Cerebellar cortex (tissue), 1 donor: ENCODE measurements at places on chromosomes 5 and 9.

- DNase-seq = no peak
Observed at GRCh38 chr5:89377767-89378455, 494.9 kb upstream of the MEF2C start.

- DNase-seq = no peak
Observed at GRCh38 chr5:62690421-62690820, 111.8 kb downstream of the LRRC70 start.

DNA sequence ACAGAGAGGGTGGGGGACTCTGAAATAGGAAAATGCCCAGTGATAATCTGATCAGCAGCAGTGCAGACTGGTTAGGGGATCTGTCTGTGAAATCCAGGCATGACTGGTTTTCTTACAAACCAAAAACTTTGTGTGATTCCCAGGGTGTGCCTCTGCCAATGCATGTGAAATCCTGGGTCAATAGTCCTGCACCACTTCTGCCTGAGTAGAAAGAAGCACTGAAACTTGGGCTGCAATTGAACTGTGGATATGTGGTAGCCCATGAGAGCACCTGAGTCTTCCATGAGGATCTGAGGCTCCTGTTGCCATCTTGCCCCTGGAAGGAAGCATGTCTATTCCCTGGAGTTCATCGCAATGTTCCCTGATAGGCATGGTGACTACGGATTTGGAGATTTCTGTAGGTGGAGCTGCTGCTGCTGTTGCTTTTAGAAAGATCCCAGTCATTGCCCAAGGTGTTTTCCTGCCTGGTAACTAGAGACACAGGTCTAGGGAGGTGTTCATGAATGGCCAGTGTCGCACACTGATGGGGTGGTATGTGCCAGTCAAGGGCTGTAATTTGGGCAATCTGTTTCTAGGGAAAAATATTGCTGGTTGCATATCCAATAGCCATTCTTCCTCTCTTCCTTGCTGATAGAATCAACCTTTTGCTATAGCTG lies 146.7 kb downstream of the CARTPT start:
- no peak for DNase-seq

- DNase-seq = no peak
Observed at GRCh38 chr5:420632-421286, 22.2 kb upstream of the EXOC3 start.

- no peak for DNase-seq
Observed at GRCh38 chr9:124267271-124267807, 9.6 kb downstream of the NEK6 start.

DNA sequence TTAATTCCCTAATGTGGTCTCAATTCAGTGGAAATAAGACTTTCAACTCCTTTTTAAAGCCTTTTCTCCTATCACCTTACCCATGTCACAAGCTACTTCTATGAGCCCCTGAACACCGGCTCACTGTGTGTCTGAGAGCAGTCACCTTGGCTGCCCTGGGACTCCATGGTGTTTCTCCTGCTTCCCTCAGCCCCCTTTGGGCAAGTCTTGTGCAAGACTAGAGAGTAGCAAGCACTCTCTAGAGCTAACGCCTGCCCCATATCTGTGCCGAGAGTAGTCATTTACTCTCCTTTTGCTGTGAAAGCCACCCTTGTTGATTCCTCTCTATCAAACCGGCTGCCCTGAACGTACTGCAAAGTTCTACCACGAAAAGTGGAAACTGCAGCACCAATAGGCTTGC lies 77.9 kb upstream of the DAB2 start:
- DNase-seq = no peak

GRCh38 chr9:130990978-130991777 lies 17.8 kb upstream of the LAMC3 start:
- DNase-seq = no peak

DNA sequence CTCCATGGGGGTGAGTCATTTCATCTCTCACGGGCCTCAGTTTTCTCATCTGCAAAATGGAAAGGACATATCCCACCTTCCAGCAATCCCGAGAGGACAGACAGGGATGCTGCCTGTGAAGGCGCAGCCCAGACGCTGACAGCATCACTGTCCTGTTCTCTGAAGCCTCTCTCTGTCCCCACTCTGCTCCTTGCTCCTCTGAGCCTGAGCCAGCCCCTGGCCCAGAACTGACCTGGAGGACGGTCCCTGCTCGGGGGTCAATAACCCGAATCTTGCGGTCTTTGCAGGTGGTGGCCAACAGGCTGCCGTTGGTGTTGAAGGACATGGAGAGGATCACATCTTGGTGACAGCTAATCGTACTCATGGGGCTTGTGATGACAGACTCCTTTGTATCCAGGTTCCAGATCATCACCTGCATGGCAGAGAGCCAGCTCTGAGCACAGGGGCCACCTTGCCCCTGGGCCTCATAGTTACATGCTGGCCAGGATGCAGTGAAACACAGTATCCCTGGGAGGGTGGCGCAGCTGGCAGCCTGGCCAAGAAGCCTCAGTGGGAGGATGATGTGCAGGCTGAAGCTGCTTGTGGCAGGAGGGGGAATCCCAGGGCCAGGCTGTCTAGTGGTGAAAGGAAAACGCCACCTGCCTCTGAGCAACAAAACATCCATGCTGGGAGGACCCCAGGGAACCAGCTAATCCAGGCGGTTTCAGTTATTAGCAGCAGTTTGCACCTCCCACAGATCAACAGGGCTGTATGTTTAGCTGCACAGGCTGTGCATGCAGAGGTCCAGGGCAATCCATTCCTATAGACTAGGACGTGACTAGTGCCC lies 14.0 kb upstream of the TRIM14 start:
- no peak for DNase-seq

DNA sequence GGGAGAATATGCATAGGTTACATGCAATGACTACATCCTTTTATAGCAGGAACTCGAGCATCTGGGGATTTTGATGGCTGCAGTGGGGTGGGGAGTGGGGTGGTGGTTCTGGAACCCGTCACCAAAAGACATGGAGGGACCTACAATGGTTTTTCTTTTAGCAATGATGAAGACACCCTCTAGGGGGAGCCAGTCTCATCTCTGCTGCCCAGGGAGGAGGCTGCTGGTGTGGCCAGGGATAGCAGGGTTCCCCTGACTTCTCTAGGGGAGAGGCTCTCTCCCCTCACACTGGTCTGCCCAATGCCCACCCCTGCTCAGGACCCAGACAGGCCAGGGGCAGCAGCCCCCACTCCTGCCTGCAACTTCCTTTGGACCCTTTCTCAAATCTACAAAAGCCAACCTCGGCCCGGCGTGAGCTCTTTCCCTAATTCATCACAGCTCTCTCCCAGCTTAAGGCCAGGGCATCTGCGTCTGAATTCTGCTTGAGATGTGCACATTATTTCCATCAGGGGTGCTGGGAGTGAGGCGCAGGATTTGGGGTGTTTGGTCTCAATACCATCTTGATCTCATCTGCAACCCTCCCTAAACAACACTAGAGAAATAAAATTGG lies 73.6 kb upstream of the RETREG1 start:
- DNase-seq = no peak

GRCh38 chr5:17384181-17384580 lies 113.8 kb upstream of the TAF11L2 start:
- DNase-seq = peak; percentile 3

GRCh38 chr5:128395073-128395472 lies 143.0 kb downstream of the FBN2 start:
- no peak for DNase-seq

DNA sequence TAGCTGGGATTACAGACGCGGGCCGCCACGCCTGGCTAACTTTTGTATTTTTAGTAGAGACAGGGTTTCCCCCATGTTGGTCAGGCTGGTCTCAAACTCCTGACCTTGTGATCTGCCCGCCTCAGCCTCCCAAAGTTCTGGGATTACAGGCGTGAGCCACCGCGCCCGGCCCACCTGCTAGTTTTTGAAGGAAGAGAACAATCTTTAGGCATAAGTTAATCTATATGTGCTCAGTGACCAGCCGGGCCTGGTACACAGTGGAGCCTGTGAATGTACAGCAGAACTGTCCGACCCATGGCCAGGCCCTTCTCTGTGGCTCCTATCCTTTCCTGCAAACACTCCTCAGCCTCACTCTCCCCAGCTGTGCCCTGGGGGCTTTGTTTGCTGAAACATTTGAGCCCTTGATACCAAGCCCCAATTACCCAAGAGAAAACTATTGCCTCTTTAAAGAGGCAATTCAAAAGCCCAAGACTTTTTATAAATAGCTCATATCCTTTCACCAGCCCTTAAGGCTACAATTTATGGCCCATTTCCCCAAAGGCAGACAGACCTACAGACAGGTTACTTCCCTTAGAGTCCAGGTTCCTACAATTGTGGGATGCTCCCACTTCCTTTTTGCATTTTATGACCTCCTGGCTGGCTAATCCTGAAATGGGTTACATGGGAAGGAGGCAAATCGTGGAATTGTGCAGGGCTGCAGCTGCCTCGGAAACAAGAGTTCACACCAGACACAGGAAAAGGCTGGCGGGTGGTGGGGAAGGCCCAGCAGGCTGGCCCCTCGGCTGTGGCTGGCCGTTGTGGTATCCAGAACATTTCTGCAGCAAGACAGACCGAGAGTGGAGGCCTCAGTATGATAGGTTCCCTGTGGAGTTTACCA lies 37.5 kb downstream of the SPRY4 start:
- no peak for DNase-seq

GRCh38 chr9:68551191-68551590 lies 10.5 kb upstream of the TMEM252 start:
- DNase-seq = no peak

GRCh38 chr9:132487351-132487791 lies 77.4 kb downstream of the CFAP77 start:
- DNase-seq = no peak

- no peak for DNase-seq
Observed at GRCh38 chr5:76111477-76112174, 28.4 kb downstream of the SV2C start.

- DNase-seq = no peak
Observed at GRCh38 chr9:133285252-133285775, 10.3 kb upstream of the ABO start.

GRCh38 chr5:173829826-173830225 lies 58.3 kb upstream of the CPEB4 start:
- no peak for DNase-seq

GRCh38 chr9:128412120-128412790 lies 8.4 kb upstream of the CERCAM start:
- DNase-seq = peak; percentile 64

DNA sequence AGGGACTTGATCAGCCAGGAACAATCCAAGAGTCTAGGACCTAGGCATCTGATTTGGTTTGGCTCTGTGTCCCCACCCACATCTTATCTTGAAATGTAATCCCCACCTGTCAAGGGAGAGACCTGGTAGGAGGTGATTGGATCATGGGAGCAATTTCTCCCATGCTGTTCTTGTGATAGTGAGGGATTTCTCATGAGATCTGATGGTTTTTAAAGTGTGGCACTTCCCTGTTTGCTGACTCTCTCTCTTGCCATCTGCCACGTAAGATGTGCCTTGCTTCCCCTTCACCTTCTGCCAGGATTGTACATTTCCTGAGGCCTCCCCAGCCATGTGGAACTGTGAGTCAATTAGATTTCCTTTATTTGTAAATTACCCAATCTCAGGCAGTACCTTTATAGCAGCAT lies 201.7 kb upstream of the ACTBL2 start:
- no peak for DNase-seq

GRCh38 chr5:73370095-73370494 lies 78.5 kb downstream of the FOXD1 start:
- DNase-seq = no peak

GRCh38 chr5:59161221-59162105 lies 578.6 kb downstream of the RAB3C start:
- DNase-seq = no peak

GRCh38 chr5:74556006-74556405 lies 84.5 kb downstream of the ENC1 start:
- no peak for DNase-seq

DNA sequence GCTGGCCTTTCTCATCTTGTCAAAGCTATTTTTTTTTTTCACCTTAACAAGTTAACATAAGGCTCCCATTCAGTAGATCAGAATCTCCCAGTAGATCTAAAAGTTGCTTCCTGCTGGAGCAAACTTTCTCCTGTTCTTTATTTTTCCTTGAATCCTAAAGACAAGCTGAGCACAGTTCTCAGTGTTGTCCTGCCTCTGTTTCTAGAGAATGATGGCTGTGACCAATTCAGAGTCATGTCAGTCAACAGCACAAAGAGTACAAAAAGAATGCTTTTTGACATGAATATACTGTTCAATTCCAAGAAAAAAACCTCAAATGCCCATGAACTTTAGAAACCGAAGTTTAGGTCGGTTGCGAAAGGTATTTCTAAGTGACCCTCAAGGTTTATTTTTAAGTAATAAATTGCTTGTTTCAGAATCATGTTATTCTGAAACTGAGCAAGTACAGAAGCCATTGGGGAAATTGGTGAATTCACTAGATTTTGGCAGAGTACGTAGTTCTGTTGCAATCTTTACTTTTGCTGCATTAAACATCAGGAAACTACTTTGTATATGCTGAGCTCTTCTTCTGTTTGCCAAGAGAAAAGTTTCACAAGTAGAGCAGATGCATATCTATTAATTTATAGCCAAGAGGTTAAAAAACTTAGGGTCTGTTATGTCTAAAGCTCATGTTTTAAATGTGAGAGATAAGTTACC lies 161.7 kb upstream of the RPS23 start:
- DNase-seq = no peak

DNA sequence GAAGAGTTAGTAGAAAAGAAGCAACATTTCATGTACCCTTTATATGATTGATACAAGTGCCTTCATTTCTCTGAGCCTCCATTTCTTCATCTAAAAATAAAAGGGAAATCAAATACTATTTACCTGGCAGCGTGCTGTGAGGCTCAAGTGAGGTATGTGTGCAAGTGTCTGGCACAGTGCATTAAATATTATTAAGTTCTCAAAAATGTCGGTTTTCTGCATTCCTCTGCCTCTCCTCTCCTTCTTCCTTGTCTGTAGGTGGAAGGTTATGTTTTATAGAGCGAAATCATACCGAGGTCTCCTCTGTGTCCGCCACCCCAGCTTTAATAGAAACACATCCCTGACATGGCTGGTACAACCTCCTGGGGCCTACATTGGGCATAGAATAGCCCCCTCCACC lies 93.0 kb downstream of the FGF18 start:
- no peak for DNase-seq

GRCh38 chr5:124980163-124980941 lies 233.9 kb upstream of the ZNF608 start:
- DNase-seq = peak; percentile 52

DNA sequence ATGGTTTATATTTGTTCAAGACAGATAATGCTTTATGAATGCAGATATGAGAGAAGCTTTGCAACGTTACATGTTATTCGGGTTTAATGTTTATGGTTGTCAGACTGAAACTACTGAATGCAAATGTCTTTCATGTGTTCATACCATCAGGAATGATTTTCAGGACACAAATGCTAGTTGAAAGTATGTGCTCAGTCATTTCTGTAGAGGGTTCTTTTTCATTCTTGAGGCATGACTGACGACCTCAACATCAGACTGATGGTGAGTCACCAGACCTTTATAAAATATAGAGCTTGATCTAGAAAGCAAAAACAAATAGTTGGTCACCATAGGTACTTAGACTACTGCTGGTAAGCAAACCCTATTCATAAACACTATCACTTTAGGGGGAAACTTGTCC lies 287.3 kb upstream of the NUDT12 start:
- no peak for DNase-seq
